ENCODE measurements at places on chromosomes 7 and 10.

- H3K36me3 ChIP-seq, result no peaks in the 10 kb centered on the region
- DNase-seq, result no peak
- no peaks in the 10 kb centered on the region for H3K4me1 ChIP-seq
- H3K27me3 ChIP-seq, result no peaks in the 10 kb centered on the region
- H3K4me3 ChIP-seq, result no peak overlapping the region
Observed at GRCh38 chr7:143492799-143493739, 15.4 kb downstream of the TAS2R41 start.

DNA sequence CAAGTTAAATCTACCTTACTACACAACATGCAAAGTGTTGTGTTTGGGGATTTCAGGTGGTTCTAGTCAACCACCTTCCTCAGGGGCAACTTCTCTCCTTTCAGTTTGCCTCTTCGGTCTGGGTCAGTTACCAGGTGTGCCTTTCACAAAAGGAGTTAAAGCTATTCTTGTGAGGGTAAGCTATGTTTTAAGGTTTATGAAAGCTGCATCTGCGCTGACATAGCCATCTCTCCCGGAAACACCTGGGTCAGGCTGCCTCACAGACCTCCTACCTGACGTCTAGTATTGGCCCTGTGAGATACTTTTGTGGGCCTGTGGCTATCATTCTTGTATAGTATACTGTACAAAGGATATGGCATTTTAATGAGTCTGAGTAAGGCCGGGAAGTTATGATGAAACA, 67.7 kb upstream of the ITGA8 start:
- H3K27me3 ChIP-seq, result no peaks in the 10 kb centered on the region
- no peak overlapping the region for H3K27ac ChIP-seq
- no peaks in the 10 kb centered on the region for H3K4me1 ChIP-seq
- no peak overlapping the region for H3K4me3 ChIP-seq

- no peak overlapping the region for H3K27ac ChIP-seq
- no peaks in the 10 kb centered on the region for H3K4me1 ChIP-seq
- DNase-seq, result no peak
- H3K27me3 ChIP-seq, result no peaks in the 10 kb centered on the region
- no peaks in the 10 kb centered on the region for H3K36me3 ChIP-seq
Observed at GRCh38 chr10:86729677-86730076, 26.7 kb upstream of the BMPR1A start.

- no peak overlapping the region for H3K27ac ChIP-seq
- H3K36me3 ChIP-seq, result no peaks in the 10 kb centered on the region
- no peak overlapping the region for H3K4me3 ChIP-seq
- H3K4me1 ChIP-seq, result no peaks in the 10 kb centered on the region
- no peak for DNase-seq
- H3K27me3 ChIP-seq, result no peaks in the 10 kb centered on the region
Observed at GRCh38 chr10:132264966-132265889, 42.5 kb downstream of the STK32C start.

DNA sequence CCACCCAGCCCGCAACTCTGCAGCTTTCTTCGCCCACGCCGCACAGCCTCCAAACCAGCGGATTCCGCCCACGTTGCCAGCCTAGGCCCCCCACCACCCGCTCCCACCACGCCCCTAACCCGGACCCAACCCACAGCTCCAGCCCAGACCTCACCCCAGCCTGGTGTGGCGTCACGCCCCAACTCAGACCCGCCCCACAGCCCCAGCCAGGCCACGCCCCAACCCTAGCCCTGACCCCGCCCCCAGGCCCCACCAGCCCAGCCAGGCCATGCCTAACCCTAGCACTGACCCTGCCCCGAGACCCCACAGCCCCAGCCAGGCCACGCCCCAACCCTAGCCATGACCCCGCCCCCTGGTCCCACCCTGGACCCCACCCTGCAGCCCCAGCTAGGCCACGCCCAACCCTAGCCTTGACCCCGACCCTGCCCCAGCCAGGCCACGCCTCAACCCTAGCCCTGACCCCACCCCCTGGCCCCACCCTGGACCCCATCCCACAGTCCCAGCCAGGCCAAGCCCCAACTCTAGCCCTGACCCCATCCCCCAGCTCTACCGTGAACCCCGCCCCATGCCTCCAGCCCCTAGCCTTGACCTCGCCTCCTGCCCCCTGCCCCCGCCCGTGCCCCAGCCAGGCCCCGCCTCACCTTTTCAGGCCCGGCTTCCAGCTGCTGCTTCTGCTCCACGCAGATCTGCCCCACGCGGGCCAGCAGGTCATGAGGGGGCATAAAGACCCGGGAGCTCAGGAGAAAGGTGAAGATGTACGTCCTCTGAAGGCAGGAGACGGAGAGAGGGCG, 64.0 kb downstream of the RASGEF1A start:
- DNase-seq, result no peak
- H3K36me3 ChIP-seq, result no peaks in the 10 kb centered on the region
- no peak overlapping the region for H3K4me3 ChIP-seq
- H3K4me1 ChIP-seq, result peaks cover 10% of the 10 kb centered on the region
- no peak overlapping the region for H3K27ac ChIP-seq

GRCh38 chr7:131072505-131073091, 255.1 kb upstream of the MKLN1 start:
- peaks cover 84% of the 10 kb centered on the region for H3K4me1 ChIP-seq
- no peak overlapping the region for H3K27ac ChIP-seq
- peak overlapping the region; percentile 22 for H3K4me3 ChIP-seq
- no peak for DNase-seq
- H3K27me3 ChIP-seq, result no peaks in the 10 kb centered on the region

DNA sequence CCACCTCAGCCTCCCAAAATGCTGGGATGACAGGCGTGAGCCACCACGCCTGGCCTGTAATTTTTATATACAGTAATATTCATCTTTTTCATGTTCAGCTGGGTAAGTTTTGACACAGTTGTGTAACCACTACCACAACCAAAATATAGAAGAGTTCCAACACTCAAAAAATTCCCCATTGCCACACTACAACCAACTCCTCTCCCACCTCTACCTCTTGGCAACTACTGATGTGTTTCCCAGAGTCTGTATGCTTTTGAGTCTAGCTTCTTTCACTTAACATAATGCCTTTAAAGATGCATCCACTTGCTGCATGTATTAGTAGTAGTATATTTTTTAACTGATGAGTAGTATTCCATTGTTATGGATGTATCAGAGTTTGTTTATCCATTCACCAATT, 90.7 kb downstream of the SRPK2 start:
- DNase-seq, result no peak
- no peaks in the 10 kb centered on the region for H3K36me3 ChIP-seq
- H3K27ac ChIP-seq, result peak overlapping the region; percentile 76
- H3K27me3 ChIP-seq, result no peaks in the 10 kb centered on the region
- peak overlapping the region; percentile 56 for H3K4me3 ChIP-seq

- no peaks in the 10 kb centered on the region for H3K36me3 ChIP-seq
- no peak overlapping the region for H3K27ac ChIP-seq
- H3K4me1 ChIP-seq, result no peaks in the 10 kb centered on the region
- no peak overlapping the region for H3K4me3 ChIP-seq
- no peaks in the 10 kb centered on the region for H3K27me3 ChIP-seq
Observed at GRCh38 chr10:120828763-120829319, 22.3 kb upstream of the WDR11 start.

DNA sequence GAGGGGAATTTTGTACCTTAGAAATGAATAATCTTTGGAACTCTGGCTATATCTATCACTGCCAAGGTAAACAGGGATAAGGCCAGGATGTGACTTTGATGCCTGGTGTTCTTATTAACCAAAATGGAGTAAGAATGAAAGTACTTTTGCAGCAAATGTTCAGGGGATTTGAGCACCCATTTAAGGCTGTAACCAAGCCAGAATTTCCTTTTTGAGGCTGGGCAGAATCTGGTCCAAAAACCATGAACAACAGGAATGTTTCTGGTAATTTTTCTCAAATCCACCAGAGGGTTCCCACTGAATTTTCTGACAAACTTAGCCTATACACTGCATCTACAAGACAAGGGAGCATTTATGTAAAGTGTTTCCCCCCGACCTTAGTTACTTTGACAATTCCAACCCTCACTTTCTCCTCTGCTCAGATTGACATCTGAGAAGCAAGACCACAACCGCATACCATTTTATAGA, 120.6 kb downstream of the BAMBI start:
- no peak overlapping the region for H3K27ac ChIP-seq
- DNase-seq, result no peak
- no peaks in the 10 kb centered on the region for H3K36me3 ChIP-seq
- H3K27me3 ChIP-seq, result no peaks in the 10 kb centered on the region
- no peak overlapping the region for H3K4me3 ChIP-seq
- no peaks in the 10 kb centered on the region for H3K4me1 ChIP-seq

GRCh38 chr10:129275886-129276285, 191.2 kb upstream of the MGMT start:
- peaks cover 4% of the 10 kb centered on the region for H3K27me3 ChIP-seq
- H3K27ac ChIP-seq, result no peak overlapping the region
- no peaks in the 10 kb centered on the region for H3K36me3 ChIP-seq
- H3K4me3 ChIP-seq, result no peak overlapping the region
- H3K4me1 ChIP-seq, result no peaks in the 10 kb centered on the region

- no peaks in the 10 kb centered on the region for H3K36me3 ChIP-seq
- H3K4me3 ChIP-seq, result no peak overlapping the region
- H3K27ac ChIP-seq, result no peak overlapping the region
- H3K4me1 ChIP-seq, result no peaks in the 10 kb centered on the region
- H3K27me3 ChIP-seq, result no peaks in the 10 kb centered on the region
Observed at GRCh38 chr10:43069579-43069978, 7.3 kb upstream of the RET start.

GRCh38 chr10:130804281-130804680, 507.2 kb downstream of the TCERG1L start:
- no peak overlapping the region for H3K4me3 ChIP-seq
- DNase-seq, result no peak
- H3K36me3 ChIP-seq, result no peaks in the 10 kb centered on the region
- no peak overlapping the region for H3K27ac ChIP-seq

DNA sequence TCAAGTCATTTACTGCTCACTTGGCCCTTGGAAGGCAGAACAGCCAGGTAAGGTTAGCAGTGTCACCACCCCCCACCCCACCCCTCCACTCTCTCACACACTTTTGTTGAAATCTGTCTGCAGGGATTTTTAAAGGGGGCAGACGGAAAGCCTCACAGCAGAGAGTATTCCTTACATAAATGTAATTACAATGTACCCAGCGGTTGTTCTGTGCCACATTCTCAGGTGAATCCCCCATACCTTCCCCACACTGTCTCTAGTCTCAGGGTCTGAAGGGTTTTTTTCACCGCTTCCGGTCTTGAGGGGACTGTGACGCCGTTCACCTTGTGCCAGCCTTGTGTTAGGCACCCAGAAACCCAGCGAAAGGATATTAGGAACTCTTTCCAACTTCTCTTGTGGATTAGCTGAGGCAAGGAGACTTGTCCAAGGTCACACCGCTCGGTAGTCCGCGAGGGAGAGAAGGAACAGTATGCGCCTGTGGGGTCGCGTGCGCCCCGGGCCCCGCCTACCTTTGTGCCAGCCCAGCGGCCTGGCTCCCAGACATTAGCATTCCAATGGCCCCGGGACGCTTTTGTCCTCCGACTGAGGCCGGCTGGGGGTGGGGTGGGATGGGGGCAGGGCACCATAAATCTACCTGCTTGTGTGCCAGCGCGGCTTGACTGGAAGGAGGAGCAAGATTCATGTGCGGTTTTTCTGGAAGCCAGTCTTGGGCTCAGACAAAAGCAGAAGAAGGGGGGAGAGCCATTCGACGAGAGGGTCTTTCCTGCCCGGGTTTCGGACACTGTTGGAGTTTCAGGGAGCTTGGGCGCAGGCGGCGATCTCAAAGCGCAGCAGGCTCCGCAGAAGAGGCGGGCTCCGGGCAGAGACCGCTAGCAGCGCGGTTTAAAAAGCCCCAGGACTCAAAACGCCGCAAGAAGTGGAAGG, 4.5 kb downstream of the NEUROG3 start:
- peaks cover 16% of the 10 kb centered on the region for H3K4me1 ChIP-seq
- no peak overlapping the region for H3K27ac ChIP-seq
- no peak for DNase-seq
- no peaks in the 10 kb centered on the region for H3K36me3 ChIP-seq
- no peak overlapping the region for H3K4me3 ChIP-seq
- peaks cover 41% of the 10 kb centered on the region for H3K27me3 ChIP-seq

- H3K4me3 ChIP-seq, result no peak overlapping the region
- DNase-seq, result no peak
- H3K4me1 ChIP-seq, result no peaks in the 10 kb centered on the region
- H3K27me3 ChIP-seq, result no peaks in the 10 kb centered on the region
Observed at GRCh38 chr10:78365694-78366093, 332.0 kb downstream of the RPS24 start.

- no peaks in the 10 kb centered on the region for H3K4me1 ChIP-seq
- H3K27me3 ChIP-seq, result no peaks in the 10 kb centered on the region
- no peak overlapping the region for H3K4me3 ChIP-seq
- H3K27ac ChIP-seq, result no peak overlapping the region
- no peaks in the 10 kb centered on the region for H3K36me3 ChIP-seq
- no peak for DNase-seq
Observed at GRCh38 chr7:101644879-101645278, 15.8 kb upstream of the MYL10 start.

DNA sequence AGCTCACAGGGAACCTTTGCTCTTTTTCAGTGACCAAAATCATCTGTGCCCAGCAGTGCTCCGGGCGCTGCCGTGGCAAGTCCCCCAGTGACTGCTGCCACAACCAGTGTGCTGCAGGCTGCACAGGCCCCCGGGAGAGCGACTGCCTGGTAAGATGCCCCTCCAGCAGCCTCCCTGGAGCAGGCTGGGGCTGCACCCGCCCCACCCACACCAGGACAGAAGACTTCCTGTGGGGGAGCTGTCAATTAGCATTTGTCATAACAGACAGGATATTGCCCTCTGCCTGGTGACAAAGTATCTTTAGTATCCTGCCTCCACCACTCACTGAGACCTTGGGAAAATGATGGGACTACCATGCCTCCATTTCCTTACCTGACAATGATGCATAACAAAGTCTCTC, 133.7 kb downstream of the EGFR start:
- H3K27me3 ChIP-seq, result no peaks in the 10 kb centered on the region
- H3K27ac ChIP-seq, result no peak overlapping the region
- DNase-seq, result no peak
- H3K36me3 ChIP-seq, result no peaks in the 10 kb centered on the region

DNA sequence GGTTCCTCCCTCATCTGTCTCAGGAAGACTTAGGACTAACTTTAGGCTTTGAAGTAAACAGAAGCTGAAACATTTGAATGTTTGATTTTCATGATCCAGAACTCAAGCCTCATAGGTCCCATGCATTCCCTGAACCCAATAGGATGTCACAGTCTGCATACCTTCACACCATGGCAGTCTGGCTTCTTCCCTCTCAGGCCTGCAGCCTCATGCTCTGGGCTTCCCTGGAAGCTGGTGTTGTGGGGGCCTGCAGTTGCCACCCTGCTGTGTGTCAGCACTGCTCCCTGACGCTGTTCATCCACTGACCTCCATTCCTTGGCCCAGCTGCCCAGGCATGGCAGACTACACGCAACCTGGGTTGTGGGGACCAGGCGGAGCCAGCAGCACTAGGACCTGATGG, 267.5 kb upstream of the KAT6B start:
- H3K27me3 ChIP-seq, result no peaks in the 10 kb centered on the region
- no peak overlapping the region for H3K4me3 ChIP-seq
- H3K36me3 ChIP-seq, result no peaks in the 10 kb centered on the region
- DNase-seq, result no peak
- no peaks in the 10 kb centered on the region for H3K4me1 ChIP-seq

DNA sequence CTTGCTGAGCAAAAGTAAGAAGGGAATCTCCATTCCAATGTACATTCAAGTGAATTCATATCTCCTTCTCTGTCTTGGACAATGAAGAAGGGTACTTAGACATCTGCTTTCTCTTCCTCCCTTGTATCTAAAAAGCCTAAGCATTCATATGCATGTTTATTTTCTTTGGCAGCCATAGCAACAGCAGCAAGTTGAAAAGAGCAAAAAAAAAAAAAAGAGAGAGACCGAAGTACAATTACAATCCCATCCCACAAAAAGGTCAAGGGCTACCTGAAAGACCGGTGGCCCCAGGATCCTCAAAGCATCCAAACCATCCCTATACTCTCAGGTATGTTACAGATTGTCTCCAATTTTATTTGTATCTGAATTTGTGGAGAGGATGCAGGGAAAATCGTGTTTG, 4.1 kb downstream of the OR2F1 start:
- H3K36me3 ChIP-seq, result no peaks in the 10 kb centered on the region
- no peak for DNase-seq
- no peaks in the 10 kb centered on the region for H3K4me1 ChIP-seq

Data from CD4-positive, CD25-positive, alpha-beta regulatory T cell (primary cell).